Stimulated activated CD8-positive, alpha-beta memory T cell treated with anti-CD3 and anti-CD28 coated beads, Interleukin-7, amount 100 ng/mL, for 1 hour (primary cell): ENCODE measurements at places on chromosomes 12 and 14.

GRCh38 chr12:90311561-90311960 lies 602.9 kb upstream of the ATP2B1 start:
- no peak for DNase-seq

- DNase-seq = no peak
Observed at GRCh38 chr14:79841433-79841832, 369.9 kb downstream of the DIO2 start.

GRCh38 chr12:4261655-4262054 lies 11.9 kb upstream of the CCND2 start:
- DNase-seq = no peak

DNA sequence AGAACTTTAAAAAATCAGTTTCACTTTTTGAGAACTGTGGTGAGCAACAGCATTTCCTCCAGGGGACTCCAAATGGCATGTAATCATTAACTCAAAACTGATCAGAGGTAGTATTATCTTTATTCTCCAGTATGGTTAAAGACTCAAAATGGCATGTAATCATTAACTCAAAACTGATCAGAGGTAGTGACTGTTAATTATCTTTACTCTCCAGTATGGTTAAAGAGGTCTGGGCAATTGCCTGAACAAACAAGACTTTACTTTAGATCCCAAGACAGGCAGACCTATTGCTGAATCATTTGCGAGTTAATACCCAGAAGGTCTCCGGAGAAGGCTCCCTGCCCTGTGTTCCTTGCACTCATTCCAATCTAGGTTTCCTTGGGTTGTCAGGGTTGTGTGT lies 6.6 kb upstream of the ACADS start:
- DNase-seq = no peak

DNA sequence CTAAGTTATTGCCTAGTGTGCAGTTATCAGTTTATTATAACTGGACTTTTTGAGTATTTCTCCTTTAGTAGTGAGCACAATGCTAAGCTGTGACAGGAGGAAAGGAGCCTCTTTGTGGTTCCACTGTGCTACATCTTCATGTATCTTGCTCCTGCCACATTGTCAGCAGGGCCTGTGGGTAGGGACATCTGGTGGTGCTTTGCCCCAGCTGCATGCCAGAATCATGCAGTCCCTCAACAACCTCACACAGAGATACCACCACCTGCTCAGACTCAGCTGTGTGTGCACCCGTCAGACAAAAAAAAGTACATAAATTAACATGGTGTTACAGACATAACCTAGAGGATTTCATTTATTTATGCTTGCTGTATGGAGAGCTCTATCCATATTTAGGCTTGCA lies 51.1 kb downstream of the MIS18BP1 start:
- DNase-seq = no peak

DNA sequence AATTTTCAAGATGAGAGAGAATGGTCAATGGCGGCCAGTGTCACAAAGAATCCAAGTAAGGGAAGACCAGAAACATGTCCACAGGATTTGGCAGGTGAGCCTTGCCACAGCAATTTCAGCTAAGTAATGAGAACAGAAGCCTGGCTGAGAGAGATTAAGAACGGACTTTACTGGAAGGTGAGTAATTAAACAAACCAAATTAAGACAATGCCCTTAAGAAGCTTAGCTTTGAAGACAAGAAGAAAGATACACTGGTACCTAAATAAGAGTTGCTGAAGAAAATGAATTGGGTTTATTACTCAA lies 145.4 kb upstream of the PLEKHG7 start:
- no peak for DNase-seq

GRCh38 chr12:46958053-46958452 lies 121.4 kb upstream of the PCED1B start:
- DNase-seq = no peak

DNA sequence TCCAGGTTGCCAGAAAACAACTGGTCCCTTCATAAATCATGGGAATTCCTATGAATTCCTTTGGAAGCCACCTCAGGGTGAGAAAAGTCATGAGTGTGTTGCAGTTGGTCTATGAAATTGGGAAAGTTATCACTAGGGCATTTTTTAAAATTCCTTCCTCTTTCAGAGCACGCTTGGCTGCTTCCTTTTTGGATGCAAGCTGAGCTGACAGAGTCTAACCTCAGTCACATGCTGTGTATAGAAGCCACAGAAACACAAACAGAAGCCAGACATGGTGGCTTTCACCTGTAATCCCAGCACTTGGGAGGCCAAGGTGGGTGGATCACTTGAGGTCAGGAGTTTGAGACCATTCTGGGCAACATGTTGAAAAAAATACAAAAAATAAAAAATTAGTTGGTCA lies 21.7 kb upstream of the HELB start:
- DNase-seq = no peak

GRCh38 chr14:85856430-85856829 lies 326.5 kb downstream of the FLRT2 start:
- DNase-seq = no peak

- no peak for DNase-seq
Observed at GRCh38 chr14:68386950-68387779, 405.7 kb downstream of the ZFP36L1 start.

GRCh38 chr12:26239122-26239851 lies 43.9 kb downstream of the SSPN start:
- DNase-seq = no peak

DNA sequence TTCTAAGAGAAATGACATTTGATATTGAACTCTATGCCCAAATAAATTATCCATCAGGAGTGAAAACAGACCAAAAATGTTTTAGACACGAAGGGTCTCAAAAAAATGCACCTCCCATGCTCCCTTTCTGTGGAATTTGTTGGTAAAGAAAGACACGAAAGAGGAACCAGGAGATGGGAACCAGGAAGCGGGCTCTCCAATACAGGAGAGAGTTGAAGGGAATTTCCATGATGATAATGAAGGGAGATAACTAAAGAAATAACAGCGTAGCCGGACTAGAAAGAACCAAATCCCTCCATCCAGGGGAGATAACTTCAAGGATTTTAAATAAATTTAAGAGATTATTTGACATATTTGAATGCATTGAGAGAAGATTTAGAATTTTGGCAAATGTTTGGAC lies 183.0 kb downstream of the DUSP6 start:
- DNase-seq = no peak

DNA sequence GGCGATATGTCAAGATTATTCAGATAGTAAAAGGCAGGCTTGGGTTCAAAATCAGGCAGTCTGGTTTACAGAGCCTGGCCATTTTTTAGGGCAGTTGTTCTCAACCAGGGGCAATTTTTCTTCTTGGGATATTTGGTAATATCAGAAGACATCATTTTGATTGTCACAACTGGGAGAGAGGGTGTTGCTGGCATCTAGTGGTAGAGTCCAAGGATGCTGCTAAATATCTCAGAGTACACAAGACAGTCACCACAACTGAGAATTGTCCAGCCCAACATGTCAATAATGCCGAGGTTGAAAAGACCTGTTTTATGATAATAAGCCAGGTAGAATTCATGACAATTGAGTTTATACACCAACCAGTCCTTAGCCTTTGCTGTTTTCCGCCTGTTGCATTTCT lies 733.9 kb downstream of the NRXN3 start:
- no peak for DNase-seq

- no peak for DNase-seq
Observed at GRCh38 chr14:105337966-105338741, 23.6 kb downstream of the PACS2 start.

DNA sequence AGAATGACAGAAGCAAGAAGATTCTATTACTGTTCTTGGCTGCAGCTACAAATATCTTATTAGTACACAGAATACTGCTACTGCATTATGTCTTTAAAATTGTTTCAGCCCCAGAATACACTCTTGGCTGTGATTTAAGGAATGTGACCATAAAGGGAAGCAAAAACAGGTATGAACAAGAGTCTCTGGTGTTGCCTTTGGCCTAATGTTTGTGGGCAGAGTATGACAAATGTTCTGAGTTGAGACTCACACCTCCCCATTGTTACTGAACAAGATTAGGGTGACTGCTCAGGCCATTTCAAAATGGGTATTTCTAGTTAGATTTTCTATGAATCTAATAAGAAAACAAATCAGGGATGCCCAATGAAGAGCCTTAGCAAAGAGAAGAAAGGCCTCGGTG lies 28.5 kb downstream of the TTC6 start:
- no peak for DNase-seq

- DNase-seq = no peak
Observed at GRCh38 chr12:90770861-90771260, 184.1 kb downstream of the CCER1 start.

- DNase-seq = no peak
Observed at GRCh38 chr12:124601706-124602105, 34.3 kb upstream of the NCOR2 start.

DNA sequence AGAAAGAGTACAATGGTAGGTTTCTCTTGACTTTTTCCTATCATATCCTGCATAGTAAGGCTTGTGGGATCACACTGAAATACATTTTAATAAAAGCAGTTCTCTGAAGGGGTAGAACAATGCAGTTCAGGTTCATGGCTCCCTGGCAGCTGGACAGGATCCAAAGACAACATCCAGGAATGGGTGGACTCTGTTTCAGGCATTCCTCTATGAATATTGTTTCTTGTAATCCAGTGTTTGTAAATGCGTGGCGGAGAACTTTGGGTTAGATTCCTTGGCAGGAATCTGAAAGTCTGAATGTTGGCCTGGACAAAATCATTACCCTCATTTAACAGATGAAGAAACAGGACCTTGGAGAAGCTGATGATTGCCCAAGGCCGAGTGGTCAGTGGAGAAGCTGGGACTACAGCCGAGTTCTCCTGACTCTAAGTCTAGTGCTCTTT lies 43.5 kb downstream of the SYNE2 start:
- DNase-seq = no peak

DNA sequence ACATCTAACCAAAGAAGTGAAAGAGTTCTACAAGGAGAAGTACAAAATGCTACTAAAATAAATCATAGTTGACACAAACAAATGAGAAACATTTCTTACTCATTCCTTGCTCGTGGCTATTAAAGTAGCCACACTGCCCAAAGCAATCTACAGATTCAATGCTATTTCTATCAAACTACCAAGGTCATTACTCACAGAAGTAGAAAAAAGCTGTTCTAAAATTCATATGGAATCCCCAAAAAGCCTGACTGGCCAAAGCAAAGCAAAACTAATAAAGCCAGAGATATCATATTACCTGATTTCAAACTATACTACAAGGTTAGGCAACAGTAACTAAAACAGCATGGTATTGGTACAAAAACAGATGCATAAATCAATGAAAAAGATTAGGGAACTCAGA lies 305.6 kb downstream of the RPAP3 start:
- no peak for DNase-seq

- DNase-seq = no peak
Observed at GRCh38 chr12:108530161-108530560, 15.1 kb downstream of the FICD start.

DNA sequence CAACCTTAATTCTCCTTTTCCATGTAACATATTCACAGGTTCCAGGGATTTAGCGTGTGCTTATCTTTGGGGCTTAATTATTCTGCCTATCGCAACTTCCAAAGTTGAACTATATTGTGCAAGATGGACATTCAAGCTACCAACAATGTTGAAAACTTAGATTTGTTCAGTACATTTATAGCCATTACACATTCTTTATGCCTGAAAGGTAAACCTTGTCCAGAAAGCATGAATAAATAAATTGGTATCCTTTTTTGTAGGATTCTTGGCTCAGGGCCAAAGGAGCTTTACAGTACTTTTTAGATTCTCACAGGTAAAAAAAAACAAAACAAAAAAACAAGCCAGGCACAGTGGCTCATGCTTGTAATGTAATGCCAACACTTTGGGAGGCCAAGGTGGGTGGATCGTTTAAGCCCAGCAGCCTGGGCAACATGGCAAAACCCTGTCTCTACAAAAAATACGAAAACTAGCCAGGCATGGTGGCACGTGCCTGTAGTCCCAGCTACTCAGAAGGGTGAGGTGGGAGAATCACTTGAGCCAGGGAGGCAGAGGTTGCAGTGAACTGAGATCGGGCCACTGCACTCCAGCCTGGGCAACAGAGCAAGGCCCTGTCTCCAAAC lies 3.3 kb downstream of the C12orf56 start:
- no peak for DNase-seq

GRCh38 chr14:70201994-70202393 lies 13.2 kb upstream of the SLC8A3 start:
- no peak for DNase-seq

DNA sequence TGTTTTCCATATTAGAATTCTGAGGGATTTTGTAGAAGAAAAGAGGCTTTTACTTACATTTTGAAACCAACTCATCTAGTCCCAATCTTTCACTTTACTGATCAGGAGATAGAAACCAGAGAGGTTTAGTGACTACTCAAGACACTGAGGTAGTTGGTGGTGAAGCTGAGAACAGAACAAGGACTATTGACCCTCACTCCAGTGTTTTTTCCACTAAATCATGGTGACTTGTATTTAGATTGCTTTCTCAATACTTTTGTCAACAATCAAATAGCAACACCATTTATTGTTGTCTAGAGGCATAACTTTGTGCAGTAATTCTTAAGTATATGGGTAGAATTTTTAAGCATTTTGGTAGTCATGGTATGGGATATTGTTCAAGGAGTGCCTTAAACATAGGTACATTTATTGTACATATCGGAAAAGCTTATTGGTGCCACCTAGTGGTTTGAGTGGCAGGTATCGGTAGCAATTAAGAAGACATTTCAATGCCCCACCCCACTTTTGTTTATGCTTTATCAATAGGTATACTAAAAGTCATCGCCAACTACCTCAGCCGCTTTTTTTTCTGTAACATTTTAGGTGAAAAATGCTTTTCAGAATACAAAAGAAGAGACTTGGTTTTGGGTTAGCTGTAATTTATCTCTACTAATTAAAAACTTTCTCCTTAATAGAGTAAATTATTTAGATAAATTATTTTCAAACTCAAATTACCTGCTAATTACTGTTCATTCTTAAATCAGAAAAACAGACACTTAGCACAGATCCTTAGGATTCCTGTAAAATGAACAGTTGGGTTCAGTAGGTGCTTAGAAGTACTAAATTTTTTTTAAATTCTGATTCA lies 47.3 kb upstream of the PAWR start:
- DNase-seq = no peak

DNA sequence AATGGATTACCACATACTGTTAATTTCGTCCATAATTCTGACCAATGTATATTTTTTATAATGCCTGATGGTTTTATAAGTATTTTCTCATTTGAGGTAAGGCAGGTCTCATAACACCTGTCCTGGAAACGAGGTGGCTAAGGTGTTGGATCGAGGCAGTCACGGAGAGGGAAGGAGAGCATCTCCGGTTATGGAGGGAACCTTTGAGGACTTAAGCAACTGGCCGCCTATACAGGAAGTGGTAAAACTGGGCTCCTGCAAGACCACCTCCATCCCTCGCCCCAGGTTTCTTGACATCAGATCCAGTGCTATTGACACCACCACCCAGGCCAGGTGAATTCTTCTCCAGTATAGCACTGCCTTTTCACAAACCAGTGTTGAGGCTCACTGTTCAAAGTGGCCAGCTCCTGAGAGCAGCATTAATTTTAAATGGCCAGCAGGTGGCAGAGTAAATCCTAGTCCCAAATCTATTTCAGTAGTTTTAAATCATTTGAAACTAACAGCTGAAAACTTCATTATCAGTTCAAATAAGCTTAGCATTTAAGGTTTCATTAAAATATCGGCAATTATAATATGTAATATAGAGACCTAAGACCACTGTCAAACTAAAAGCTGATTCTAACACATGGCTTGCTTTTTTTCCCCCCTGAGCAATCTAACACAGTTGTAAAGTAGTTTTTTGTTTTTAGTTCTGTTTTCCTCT lies 100.8 kb downstream of the PPM1A start:
- no peak for DNase-seq
